ENCODE measurements at places on chromosomes 12 and 14. TPM values are rescaled to one million over a fixed set of nuclear protein-coding genes. Genes with fewer than 3 reads are reported as not detected.

The FAIM2 gene
- total RNA-seq: 0.01 TPM

The CBLN3 gene
- 1.0 TPM for total RNA-seq

The MYO1A gene
- 0.34 TPM for total RNA-seq

The DDX51 gene
- total RNA-seq: 26.5 TPM

The RHEBL1 gene
- 4.1 TPM for total RNA-seq

The FBLN5 gene
- total RNA-seq: 7.3 TPM

The PLEK2 gene
- total RNA-seq: 17.4 TPM

The UNC79 gene
- 0.01 TPM for total RNA-seq

The ANO6 gene
- 68.2 TPM for total RNA-seq

The EXOC3L4 gene
- 2.3 TPM for total RNA-seq

The ZDHHC22 gene
- total RNA-seq: 0.29 TPM

The IL31 gene
- total RNA-seq: not detected

The FUT8 gene
- total RNA-seq: 12.3 TPM

The PDE3A gene
- 2.9 TPM for total RNA-seq

The SOAT2 gene
- total RNA-seq: 0.30 TPM

The PRICKLE1 gene
- 0.83 TPM for total RNA-seq

The HOXC5 gene
- 1.0 TPM for total RNA-seq

The KRT82 gene
- total RNA-seq: not detected

The KRT72 gene
- total RNA-seq: not detected

The KRT75 gene
- 0.11 TPM for total RNA-seq

The POTEG gene
- not detected for total RNA-seq

The HHIPL1 gene
- 0.28 TPM for total RNA-seq

The SLC17A8 gene
- total RNA-seq: 0.06 TPM

The CCDC184 gene
- total RNA-seq: 2.8 TPM

The TMEM117 gene
- 1.9 TPM for total RNA-seq

The GALNT6 gene
- 3.3 TPM for total RNA-seq

The AVPR1A gene
- total RNA-seq: 0.07 TPM

The FGF23 gene
- not detected for total RNA-seq

The OR10P1 gene
- not detected for total RNA-seq

The CFAP54 gene
- 1.1 TPM for total RNA-seq

The CACNB3 gene
- total RNA-seq: 31.2 TPM

The TAS2R46 gene
- total RNA-seq: not detected

The FRMD6 gene
- total RNA-seq: 41.9 TPM

The FAM222A gene
- 4.6 TPM for total RNA-seq

The CSRP2 gene
- 21.8 TPM for total RNA-seq

The RIPK3 gene
- not detected for total RNA-seq

The NFATC4 gene
- total RNA-seq: 0.07 TPM

The KLRK1 gene
- not detected for total RNA-seq

The FGD6 gene
- 12.1 TPM for total RNA-seq

The PCED1B gene
- total RNA-seq: 13.8 TPM

The HPD gene
- total RNA-seq: 2.0 TPM

The CRIP1 gene
- 1,936 TPM for total RNA-seq

The RASSF3 gene
- 19.4 TPM for total RNA-seq

The CIDEB gene
- 0.12 TPM for total RNA-seq

The CPNE6 gene
- not detected for total RNA-seq

The GPR68 gene
- 0.30 TPM for total RNA-seq

The CMAS gene
- 42.6 TPM for total RNA-seq

The PLBD2 gene
- 28.4 TPM for total RNA-seq

The PLXNC1 gene
- 0.12 TPM for total RNA-seq

The NPAS3 gene
- not detected for total RNA-seq

The ARHGEF25 gene
- total RNA-seq: 5.5 TPM

The ABCD2 gene
- total RNA-seq: not detected

The KLRF1 gene
- not detected for total RNA-seq
